ENCODE measurements at places on chromosomes 6 and 20.

DNA sequence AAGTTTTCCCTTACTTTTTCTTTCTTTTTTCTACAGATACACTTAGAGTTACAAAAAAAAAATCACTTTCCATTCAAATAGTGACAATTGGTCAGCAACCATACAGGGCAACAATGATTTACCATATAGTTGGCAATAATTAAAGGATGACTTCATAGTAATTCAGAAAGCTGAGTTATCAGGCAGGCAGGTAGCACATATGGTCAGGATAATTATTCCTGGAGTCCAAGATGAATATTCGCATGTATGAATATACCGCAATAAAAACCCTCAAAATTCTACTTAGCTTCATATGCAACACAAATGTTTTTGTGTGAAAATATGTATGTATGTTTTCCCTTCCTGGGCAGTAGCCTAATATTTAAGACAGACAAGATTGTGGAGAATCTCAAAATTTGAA is 34.5 kb downstream of the COL19A1 start:
- DNase-seq: no peak

DNA sequence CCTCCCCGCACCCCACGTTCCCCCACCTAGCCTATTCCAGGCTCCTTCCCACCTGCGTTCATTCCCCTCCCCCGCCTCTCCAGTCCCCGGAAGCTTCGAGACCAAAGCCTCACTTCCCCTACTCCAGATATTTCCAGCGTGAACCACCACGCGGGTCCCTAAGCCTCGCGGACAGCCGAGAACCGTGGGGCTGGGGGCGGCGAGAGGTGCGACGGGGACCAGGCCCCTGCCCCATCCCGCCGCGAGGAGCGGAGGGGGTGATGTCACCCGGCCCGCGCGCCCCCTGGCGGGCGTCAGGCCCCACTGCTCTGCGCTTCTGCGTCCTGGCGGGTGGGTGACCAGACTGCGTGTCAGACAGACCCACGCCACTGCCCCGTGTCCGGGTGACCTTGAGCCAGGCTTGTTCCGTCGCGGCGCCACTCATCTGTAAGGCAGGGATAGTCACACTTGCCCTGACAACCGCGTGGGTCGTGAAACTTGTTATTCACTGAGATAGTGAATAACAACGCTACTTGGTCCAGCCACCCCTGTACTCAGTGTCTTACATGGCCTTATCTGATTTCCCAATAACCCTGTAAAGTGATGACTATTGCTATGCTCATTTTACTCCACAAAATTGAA is 9.0 kb upstream of the HSP90AB1 start:
- DNase-seq: peak; percentile 83

GRCh38 chr20:42957018-42957703 is 232.5 kb downstream of the PTPRT start:
- no peak for DNase-seq

GRCh38 chr6:34543421-34543820 is 12.7 kb downstream of the SPDEF start:
- peak; percentile 38 for DNase-seq

GRCh38 chr6:15819841-15820240 is 157.0 kb upstream of the DTNBP1 start:
- DNase-seq: no peak

- DNase-seq: no peak
Observed at GRCh38 chr6:110653381-110653780, 161.9 kb downstream of the CDK19 start.

- no peak for DNase-seq
Observed at GRCh38 chr6:11210386-11211138, 21.9 kb downstream of the NEDD9 start.

DNA sequence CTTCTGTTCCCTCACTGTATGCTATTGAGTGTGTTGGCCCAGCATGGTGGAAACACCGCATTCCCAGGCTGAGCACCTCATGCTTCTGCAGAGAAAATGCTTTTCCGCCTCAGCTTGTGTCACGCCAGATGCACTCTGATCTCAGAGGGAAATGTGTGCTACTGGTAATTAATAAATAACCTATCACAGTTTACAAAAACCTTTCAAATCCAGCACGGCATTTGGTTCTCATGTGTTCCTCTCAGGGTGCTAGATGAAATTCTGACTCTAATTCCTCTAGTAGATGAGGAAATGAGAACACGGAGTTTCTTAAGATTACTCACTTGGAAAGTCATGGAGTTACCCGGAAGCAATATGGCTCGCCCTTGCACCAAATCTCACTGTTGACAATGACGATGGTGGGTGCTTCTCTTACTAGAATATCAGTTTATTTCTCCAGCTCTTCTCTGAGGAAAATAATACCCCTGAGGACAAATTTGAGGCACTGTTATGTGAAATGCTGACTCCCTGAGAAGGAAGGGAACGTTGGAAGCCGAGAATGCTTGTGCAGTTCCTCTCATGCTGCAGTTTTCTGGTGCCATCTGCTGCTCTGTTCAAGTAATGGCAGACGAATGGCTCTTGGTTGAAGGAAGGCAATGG is 116.6 kb downstream of the RNF144B start:
- peak; percentile 69 for DNase-seq

- DNase-seq: no peak
Observed at GRCh38 chr6:14995208-14995607, 250.7 kb upstream of the JARID2 start.

DNA sequence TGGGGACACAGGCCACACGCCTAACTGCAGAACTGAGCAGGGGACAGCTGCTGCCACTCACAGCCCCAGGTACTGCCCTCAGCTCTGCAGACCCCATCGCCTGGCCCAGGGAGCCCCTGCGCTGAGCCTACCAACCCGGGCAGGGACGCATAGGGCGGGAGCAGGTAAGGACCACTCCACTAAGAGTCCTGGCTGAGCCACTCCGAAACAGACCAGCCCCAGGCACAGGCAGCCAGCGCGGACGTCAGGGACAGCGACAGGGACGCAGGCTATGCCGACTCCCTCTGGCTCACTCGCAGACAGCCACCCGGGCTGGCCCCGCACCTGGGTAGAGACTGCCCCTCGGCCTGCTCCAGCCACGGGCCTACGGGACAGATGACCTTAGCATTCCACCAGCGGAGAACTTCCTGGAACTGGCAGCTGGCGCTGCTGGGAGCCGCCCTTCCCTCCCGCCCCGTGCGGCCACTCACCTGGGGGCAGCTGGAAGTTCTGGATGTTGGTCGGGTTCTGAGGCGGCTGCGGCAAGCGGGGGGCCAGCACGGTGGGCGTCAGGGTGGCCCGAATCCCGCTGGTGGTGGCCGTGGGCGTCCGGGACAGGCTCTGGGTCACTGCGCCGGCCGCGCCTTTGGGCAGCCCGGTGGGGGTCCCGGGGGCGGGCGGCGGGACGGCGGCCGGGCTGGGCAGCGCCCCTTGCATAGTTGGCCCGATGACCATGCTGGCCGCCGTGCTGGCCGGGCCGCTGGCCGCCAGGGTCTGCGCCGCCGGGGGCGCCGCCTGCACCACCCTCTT is 1.5 kb downstream of the TAF4 start:
- peak; percentile 13 for DNase-seq

DNA sequence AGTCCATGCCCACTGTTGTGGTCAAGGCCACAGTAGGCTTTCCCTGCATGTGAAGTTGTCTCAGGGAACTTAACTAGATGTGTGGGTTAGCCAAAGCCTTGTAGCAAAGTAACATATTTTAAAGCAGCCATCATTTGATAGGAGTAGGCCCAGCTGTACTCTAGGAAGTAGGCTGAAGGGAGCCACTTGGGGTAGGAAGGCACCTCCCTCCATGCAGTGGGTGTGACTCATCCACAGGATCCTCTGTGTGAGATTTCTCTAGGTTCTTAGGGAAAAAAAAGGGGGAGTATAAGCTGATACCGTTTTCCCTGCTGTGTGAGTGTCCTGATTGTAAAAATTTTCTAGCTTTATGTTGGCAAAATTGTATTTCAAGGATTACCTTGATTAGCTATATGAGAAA is 44.7 kb downstream of the VAPB start:
- peak; percentile 86 for DNase-seq

GRCh38 chr6:15879371-15880261 is 216.8 kb upstream of the DTNBP1 start:
- DNase-seq: peak; percentile 76

- DNase-seq: no peak
Observed at GRCh38 chr6:21420926-21421325, 172.6 kb upstream of the SOX4 start.

GRCh38 chr6:68572525-68572924 is 62.6 kb upstream of the ADGRB3 start:
- DNase-seq: no peak

- DNase-seq: no peak
Observed at GRCh38 chr20:25212242-25212641, 16.7 kb downstream of the ENTPD6 start.

- DNase-seq: no peak
Observed at GRCh38 chr20:2163312-2163711, 61.7 kb downstream of the STK35 start.

DNA sequence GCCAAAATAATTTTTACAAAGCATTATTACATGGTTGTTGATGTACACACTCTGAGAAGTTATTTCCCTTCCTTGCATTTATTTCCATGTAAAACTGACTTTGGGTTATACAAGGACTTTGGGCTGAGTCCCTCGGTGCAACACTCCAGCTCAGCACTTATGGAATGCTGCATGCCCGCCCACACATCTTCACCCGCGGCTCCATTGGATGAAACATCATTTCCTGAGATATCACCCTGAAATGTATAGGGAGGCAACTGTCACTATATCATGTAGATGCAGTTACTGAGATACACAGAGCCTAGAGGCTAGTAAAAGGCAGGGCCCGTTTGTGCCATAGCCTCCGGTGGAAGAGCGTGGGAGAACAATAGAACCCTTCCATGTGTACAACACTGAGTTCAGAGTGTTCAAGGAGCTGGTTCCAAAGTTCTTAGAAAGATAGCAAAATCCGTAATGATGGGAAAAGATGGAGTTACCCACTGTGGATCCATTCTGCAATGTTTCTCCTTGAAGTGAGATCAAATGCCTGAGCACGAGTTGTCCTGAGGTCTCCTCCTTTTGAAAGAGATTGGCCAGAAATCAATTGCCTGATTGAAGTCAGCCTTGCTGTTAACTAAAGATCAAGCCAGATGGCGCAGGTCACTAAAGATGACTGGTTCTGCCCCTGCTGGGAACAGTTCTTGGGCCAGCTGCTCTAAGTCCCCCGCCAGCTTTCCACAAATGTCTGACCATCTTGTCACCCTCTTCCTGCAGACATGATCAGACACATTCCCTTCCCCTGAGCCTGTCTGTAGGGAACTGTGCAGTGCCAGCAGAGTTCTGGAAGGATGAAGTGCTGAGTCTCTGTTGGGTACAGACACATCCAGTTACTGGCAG is 100.9 kb upstream of the IYD start:
- peak; percentile 76 for DNase-seq

- DNase-seq: no peak
Observed at GRCh38 chr6:138382498-138383265, 5.0 kb downstream of the SMIM28 start.

DNA sequence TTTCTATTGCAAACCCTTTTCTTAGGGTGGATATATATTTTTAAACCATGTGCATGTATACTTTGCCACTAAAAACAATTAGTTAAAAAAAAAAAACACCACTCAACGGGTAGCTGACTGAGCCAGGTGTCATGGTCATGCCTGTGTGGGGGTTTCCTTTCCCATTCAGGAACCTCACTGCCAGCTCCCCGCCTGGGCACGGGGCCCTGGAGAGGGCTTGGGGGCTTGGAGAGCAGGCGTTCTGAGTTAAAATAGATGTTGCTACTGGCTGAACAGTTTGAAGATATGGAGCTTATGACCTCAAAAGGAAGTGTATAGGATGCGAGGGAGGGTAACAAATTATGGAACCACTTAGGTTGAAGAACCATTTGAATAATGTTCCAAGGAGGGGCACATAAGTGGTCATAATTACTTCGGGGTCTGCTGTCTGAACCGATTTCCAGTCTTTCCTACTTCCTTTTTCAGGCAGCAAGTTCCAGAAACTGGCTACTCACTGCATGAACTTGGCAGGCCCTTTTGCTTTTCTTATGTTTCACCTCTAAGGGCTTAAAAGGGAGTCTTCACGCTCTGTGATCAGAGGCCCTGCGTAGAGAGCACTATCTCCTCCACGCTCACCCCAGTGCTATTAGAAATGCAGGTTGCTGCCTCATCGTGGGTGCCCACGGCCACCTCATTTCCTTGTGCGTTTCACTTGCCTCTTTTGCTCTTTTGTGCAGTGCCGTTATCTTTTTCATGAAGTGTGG is 9.9 kb downstream of the STX16 start:
- no peak for DNase-seq

GRCh38 chr6:31339210-31339609 is 17.8 kb downstream of the HLA-B start:
- no peak for DNase-seq

DNA sequence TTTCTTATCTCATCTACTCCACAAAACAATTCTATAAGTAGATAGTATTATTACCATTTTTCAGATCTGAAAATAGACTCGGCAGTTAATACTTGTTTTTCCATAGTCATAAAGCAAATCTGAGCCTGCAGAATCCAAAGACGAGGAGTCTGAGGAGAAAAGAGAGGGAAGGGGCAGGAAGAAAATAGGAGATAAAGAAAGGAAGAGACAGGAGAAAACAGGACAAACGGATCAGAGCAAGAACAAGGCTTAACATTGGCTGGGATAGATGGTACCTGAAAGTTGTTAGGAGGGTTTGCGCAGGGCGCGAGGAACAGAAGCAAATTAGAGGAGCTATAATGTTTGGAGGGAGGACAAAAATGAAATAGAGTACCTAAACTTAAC is 639 bp upstream of the PPIL1 start:
- no peak for DNase-seq

DNA sequence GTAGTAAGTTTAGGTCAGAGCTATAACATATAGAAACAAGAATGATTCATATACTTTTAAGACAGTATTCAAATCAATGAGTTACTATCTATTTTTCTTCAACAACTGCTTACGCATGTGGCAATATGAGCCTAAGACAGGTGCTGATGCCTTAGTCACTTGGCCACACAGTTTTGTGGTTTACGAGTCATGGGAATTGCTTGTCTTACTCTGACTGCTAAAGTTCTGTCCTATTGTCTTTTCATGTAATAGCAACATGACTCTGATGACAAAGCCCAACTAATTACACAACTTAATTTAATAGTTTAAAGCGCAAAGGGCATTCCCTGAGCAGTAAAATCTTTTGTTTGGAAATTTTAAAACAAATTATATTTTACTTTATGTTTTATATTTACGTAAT is 159.3 kb upstream of the CENPW start:
- DNase-seq: peak; percentile 53

GRCh38 chr6:164178679-164179332 is 764.3 kb downstream of the QKI start:
- DNase-seq: no peak

DNA sequence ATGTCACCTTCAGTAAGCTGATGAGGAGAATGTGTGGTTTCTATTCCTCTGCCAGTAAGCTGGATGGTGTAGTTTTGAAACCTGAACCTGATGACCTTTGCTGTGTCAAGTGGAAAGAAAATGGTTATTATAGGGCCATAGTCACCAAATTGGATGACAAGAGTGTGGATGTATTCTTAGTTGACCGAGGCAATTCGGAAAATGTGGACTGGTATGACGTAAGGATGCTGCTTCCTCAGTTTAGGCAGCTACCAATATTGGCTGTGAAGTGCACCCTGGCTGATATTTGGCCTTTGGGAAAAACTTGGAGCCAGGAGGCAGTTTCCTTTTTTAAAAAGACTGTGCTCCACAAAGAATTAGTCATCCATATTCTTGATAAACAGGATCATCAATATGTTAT is 2.0 kb downstream of the TDRD6 start:
- DNase-seq: no peak
